ENCODE measurements at places on chromosomes 6 and 20.

DNA sequence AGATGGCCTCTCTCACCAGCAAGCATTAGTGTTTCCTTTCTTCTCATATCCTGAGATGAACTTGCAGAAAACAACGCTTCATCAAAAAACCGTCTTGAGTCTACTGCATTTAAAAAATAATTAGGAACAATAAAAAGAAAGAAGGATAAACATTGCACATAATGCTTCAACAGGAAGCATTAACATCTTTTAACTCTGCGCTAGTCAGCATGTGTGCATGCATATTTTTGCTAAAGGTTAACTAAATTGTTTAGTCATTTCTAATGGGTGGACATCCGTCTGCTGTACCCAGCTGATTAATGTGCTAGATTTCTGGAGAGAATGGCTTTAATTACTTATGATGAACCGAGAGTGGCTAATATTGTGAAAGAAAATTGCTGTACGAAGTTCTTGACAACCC is 349.3 kb downstream of the SOX4 start:
- DNase-seq = no peak

DNA sequence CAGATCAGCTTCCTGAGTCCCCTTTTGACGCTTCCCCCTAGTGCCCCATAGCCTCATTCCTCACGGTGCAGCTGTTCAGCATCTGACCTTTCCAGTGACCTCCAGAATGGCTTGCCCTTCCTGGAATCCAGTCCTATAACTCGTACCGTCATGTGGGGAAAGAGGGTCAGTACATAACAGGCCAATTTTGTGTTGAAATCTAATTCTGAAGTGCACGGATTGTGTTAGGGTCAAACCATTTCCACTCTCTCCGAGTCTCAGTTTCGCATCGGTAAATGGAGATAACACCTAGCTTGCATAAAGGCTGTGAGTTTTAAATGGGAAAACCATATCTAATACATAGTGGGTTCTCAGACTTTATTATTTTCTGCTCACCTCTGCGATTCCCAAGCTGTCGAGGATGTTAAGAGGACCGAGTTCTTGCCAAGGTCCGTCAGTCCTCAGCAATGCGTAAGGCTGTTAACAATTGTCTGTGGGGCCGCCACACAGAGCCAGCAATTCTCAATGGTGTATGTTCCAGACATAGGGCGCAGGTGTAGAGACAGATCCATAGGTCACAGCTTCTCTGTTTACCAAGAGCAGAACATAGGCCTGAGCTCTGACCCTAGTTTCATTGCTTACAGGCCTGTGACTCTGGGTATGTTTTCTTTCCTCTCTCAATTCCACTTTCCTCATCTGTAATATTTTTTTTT is 45.5 kb upstream of the CCR6 start:
- DNase-seq = no peak

GRCh38 chr20:24723186-24723585 is 225.9 kb upstream of the CST7 start:
- DNase-seq = no peak

DNA sequence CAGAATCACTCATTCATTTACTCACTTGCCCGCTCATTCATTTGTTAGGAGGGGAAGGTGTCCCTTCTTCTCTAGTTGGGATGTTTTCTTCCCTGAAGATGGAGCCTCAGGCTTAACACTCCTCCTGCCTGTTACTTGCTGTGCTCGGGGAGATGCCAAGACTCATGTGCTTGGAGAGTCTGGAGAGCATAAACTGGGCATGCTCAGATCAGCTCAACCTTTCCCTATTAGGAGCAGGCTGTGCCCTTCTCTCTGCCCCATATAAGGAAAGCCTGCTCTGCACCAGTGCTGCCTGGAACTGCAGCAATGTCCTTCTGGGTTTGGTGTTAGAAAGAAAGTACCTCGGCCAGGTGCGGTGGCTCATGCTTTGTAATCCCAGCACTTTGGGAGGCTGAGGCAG is 18.0 kb upstream of the UBE2V1 start:
- DNase-seq = no peak

- DNase-seq = no peak
Observed at GRCh38 chr20:18541741-18542140, 25.5 kb upstream of the SMIM26 start.

- DNase-seq = no peak
Observed at GRCh38 chr6:20340068-20340848, 61.4 kb upstream of the E2F3 start.

GRCh38 chr20:62779417-62779685 is 16.9 kb upstream of the MRGBP start:
- DNase-seq = no peak
